DMS79 (cell line): ENCODE measurements at places on chromosomes 4 and X.

GRCh38 chrX:99192421-99192820 is 1217.7 kb downstream of the PCDH19 start:
- DNase-seq, result no peak

- no peak for DNase-seq
These were observed 9.3 kb downstream of the CETN2 start for GRCh38 chrX:152821145-152821765.

DNA sequence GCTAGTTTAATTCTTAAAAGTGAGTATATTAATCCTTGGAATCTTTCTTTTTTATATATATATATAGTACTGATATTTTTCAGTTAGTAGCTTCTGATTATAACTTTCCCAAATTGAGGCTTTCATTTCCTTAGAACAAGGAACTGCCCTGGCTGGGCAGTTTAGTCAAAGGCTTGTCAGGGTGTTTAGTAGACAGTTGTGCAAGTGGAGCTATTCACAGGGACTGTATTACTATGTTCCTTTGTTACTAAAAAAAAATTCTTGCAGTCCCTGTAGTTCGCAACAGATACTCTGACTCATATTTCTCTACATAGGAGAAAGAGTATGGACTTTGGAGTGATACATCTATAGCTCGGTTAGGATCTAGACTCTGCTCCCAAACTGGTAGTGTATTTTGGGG is 20.8 kb downstream of the USO1 start:
- no peak for DNase-seq

DNA sequence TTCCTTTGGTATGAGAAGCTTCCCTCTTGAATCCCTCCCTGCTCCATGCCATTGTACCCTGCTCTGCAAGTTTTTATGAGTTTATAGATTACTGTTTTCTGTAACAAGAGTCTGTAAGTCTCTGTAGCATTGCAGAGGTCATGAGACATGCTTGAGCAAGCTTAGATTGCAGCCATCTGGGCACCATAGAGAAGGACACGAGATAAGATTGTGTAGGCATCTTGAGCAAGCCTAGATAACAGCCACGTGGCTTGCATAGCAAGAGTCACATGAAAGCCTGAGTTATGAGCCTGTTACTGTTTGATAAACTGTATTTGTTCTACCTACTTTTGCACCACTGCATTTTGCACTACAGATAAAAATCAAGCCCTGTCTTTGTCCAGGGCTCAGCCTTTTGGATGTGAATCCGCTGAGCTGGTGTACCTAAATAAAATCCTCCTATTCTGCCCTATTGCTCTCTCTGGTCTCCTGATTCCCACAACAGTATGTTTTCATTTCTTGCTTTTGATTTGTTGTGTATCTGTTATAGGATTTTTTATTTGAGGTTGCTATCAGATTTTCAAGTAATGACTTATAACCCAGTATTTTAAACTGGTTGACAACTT is 127.4 kb upstream of the ANKRD50 start:
- DNase-seq, result no peak

DNA sequence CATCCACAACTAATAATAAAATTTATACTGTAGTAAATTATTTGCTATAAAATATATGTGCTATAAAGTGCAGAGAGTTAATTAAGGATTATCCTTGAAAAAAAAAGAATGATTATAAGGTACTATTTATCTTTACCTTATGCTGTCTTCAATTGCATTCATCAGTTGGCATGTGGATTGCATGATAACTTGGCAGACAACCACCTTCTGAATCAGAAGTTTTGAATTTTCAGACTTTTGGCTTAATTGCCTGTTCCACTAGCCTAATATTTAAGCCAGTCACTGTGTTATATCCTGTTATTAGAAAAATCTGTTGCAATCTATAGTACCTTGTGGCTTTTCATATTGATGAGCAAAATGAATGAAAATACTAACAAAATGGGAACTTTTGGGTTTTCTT is 1040.3 kb upstream of the PCDH10 start:
- no peak for DNase-seq

GRCh38 chr4:135244696-135245095 is 1043.1 kb upstream of the PABPC4L start:
- DNase-seq, result no peak

GRCh38 chr4:152038238-152038637 is 277.4 kb upstream of the GATB start:
- no peak for DNase-seq

GRCh38 chr4:15420642-15421041 is 7.2 kb upstream of the C1QTNF7 start:
- no peak for DNase-seq

DNA sequence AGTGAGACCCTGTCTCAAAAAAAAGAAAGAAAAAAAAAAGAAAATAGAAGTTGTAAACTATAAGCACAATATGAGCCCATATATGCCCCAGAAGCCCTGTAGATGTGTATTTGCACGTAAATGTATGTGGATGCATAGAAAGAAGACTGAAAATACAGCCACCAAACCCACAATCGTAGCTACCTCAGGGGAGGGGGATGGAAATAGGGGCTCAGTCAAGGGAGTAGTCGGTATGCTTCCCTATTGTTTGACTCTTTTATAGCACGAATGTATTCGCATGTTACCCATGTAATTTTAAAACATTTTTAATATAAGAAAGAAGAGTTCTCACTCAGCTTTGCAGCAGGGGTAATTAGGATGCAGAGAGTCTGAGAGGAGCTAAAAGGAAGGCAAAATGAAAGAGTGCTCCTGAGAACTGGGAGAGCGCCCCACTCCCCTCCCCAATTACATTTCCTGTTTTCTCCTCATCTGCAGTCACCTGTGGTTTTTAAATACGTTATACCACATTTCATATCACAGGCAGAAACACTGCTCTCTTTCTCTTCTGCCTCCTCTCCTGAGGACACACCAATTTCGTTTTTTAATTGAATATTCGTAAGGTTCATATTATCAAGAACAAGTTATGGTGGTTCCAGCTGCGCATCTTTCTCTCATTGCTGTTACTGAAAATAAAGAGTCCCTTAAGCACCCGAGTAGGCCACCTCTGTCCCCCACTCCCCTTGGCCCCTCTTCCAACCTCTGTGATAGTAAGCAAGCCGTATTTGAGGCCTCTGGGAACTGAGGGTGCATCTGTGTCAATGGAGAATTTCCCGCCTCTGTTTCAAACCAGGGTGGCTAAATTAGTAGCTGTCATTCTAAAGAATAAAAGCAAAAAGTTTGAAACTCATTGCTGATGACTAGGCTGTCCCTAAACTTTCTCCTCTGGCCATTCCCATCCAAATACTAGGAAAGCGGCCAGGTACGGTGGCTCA is 10.7 kb downstream of the SEPTIN6 start:
- DNase-seq, result no peak

- no peak for DNase-seq
These were observed 33.1 kb downstream of the MSL3 start for GRCh38 chrX:11791090-11791489.

GRCh38 chr4:95457353-95457752 is 91.4 kb downstream of the UNC5C start:
- no peak for DNase-seq

DNA sequence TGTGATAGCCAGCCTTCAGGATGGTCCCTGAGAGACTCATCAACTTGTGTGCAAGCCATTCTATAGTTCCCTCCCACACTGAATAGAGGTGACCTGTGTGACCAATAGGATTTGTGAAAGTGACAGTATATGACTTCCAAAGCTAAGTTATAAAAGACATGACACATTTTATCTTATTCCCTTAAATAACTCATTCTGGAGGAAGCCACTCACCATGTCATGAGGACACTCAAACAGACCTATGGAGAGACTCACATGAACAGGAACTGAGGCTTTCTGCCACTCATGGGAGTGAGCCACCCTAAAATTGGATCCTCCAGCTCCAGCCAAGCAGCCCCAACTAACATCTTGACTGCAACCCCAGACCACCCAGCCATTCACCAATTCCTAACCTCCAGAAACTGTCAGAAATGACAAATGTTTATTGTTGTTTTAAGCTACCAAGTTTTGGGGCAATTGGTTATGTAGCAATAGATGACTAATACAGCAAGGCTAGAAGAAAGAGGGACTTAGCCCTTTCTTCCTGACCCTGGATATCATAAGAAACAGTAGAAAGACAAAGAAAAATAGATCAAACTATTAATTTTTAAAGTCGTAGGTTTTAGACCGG is 9.0 kb upstream of the CHIC2 start:
- DNase-seq, result no peak

- DNase-seq, result no peak
These were observed 33.3 kb upstream of the UGT2A3 start for GRCh38 chr4:68984947-68985346.

DNA sequence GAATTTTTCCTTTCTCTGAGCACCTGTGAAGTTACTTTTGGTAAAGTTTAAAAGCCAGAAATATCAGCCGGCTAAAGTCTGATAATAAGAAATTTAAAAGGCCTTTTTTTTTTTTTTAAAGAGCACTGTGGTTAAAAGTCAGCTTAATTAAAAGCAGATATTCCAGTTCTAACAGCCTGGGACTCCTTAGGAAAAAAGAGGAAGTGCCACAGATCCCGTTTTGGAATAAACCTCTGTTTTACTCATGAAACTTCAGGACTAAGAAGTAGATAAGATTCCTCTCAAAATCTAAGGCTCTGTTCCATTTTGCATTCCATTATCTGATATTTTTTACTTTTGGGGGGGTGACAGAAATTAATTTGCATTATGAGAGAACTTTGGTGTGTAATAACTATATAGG is 37.8 kb downstream of the ABCB7 start:
- DNase-seq, result no peak

DNA sequence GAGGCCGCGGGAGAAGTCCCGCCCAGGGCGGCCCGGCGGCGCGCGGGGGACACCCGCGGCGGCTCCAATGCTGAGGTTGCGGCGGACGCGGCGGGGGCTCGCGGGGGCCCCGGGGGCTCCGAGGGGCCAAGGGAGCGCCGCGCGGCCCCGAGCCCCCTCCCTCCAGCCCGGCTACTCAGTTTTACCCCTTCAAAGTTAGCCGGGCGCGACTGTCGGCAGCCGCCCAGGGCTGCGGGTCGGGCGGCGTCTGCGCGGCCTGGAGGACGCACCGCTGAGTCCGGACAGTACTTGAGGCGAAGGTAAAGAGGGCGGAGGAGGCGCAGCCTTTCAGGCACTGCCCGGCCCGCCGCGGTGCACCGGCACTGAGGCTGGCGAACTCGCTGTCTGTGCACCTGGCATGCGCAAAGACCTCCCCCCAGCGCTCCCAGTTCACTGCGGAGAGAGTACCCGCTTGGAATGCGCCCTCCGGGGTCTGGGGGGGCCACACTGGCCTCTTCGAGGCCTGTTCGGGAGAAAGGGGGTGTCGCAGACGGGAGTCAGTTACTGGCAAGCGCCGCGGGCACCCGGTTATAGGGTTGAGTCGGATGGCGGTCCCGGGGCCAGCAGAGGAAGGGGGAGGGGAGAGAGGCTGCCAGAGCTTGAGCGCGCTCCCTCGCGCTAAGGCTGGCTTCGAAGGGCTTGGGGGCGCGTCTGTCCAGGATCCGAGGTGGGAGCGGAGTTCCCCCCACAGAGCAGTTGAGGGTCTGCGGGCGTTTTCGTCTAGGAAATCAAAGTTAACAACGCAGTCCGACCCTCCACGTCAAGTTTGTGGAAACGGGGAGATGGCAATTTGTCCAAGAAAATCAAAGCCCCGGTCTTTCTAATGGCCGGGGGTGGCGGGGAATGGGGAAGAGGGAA is 1.1 kb downstream of the PCDH19 start:
- no peak for DNase-seq

- no peak for DNase-seq
These were observed 150.2 kb upstream of the MAMLD1 start for GRCh38 chrX:150212672-150213480.

- DNase-seq, result peak; percentile 86
These were observed 72.1 kb downstream of the AFF1 start for GRCh38 chr4:87006676-87007527.

DNA sequence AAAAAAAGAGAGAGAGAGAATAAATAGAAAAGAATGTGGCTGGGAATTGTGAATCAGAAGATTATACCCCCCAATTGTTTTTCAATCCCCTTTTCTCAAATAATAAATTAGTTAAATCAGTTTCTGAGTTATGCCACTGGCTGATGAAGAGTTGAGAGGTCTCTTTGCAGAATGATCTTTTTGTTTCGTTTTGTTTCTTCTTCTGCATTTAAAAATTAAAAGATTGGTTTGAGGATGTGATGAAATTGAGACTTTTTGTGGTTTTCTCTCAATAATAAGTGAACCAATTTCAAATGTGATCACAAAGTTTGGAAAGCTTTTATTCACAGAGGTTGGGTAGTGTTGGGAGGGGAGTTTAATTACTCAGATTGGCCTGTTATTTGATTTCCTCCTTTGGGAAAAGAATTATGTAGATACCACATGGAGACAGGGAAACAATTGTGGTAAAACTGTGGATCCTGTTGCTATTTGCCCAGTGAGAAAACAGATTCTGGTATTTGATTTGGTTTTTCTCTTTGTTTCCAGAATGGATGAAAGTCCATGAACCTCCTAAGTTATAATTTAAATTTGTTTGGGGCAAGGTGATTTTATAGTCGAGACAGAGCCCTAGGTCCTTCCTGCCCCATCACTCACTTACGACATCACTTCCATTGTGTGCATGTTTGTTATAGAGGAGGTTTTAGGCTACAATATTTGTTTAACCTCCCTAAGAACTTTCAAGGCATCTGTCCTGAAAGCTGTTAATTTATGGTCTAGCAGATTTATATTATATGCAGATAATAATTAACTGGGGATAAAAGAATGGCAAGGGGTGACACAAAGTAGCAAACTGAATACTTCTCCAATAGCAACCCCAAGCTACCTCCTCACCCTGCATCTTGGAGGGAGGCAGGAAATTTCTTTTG is 92.0 kb upstream of the BMPR1B start:
- no peak for DNase-seq

- DNase-seq, result no peak
These were observed 8.0 kb downstream of the REELD1 start for GRCh38 chr4:146222313-146222712.

- no peak for DNase-seq
These were observed 219.0 kb downstream of the TLL1 start for GRCh38 chr4:166091912-166092510.

GRCh38 chr4:87499403-87500091 is 29.6 kb downstream of the SPARCL1 start:
- no peak for DNase-seq

DNA sequence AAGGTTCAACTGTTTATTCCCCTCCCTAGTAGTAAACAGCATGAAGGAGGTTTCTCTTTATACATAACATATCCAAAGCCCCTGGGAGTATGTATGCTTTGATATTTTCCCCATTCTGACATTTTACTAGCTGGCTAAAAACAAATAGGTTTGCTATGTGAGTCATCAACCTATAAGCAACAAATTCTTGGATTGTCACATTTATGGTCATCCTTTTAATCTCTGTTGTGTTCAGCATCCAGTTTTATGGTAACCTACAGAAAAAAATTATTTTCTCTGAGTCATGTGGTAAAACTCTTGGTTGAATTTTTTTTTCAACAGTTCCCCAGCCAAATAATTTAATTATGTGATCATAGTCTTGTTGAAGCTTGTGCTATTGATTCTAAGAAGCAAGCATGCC is 734.1 kb downstream of the ADGRL3 start:
- no peak for DNase-seq

DNA sequence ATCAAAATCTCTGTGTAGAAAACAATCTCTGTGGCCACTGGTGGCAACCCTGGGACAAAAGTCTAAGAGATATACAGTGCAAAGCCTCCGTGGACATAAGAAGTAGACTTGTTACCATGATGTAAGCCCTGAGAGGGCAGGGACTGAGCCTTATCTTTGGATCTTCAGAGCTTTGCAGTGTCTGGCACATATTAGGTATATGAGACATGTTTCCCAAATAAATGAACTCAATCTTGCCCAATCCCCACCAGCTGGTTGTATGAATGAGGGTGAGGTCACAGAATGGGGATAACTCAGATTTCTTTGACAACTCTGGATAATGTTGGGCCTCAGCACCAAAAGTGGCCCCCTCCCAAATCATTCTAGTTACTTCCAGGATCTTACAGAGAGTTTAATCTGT is 511.4 kb upstream of the DIPK2B start:
- DNase-seq, result no peak
